ENCODE measurements at places on chromosomes 7 and 10. TPM values are rescaled to one million over a fixed set of nuclear protein-coding genes. Genes with fewer than 3 reads are reported as not detected.

DNA sequence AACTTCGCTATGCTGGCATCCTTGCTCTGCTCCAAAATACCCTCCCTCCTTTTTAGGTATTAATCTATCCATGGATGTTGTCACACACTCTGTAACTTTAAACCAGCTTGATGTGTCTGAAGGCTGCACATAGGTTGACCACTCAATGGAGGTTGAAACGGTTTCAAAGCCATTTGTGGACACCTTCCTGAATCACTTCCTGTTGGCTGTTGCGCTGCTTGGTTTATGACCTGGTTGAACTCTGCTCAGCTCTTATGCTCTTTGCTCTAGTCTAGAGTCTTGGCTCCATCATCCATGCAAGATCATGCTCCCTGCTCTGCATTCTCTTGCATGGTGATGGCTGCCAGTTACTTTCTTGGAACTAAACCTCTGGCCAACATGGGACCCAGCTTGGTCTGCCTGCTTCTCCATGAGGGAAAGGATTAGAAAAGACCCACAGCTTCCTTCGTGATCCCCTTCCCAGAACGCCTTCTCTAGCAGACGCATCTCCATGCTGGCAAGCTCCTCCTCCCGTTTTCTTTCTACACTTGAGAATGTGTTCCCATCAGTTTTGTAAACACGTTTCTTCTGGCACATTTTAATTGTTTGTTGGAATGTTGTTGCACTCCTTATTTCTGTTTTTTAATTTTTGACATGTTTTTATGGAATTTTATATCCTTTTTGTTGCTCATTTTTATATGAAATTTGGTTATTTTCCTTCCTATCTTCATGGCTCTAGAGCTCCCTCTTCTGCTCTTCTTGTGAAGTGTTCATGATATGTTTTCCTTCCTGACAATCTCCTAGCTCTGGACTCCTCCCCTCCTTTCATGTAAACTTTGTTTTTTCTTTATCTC, 149.8 kb downstream of the XPNPEP1 start:
- DNase-seq, result no peak

DNA sequence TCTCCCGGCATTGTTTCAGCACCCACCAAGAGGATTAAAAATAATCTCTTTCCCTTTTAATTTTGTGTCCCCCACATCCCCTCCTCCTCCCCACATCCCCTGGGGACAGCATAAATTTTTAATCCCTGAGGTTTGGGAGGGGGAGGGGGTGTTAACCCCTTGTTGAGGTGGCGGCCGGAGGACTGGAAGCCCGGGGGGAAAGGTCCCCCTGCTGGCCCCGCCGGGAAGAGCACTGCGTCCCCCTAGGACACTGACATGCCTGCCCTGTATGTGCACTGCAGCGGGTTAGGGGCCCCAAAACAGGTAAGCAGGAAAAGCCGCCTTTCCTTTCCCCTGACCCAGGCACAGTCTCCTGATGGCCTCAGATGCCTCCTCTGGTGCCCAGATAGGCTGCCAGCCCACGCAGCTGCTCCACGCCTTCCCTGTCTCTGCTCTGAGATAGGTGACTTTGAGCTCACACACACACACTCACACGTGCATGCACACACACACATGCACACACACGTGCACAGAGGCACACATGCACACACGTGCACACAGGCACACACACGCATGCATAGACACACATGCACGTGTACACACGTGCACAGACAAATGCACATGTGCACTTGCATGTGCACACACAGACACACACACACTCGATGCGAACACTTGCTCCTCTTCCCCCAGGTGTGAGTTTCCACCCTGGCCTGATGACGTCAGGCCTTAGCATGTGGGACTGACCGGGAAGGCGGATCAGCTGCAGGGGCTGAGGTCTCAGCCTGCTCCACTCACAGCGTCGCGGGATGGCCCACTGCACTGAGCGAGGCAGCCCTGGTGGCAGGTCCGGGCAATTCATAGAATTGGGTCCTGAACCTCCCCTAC, 12.3 kb downstream of the CNPY1 start:
- no peak for DNase-seq

- DNase-seq, result no peak
These were observed 90.5 kb downstream of the BUB3 start for GRCh38 chr10:123244747-123245146.

DNA sequence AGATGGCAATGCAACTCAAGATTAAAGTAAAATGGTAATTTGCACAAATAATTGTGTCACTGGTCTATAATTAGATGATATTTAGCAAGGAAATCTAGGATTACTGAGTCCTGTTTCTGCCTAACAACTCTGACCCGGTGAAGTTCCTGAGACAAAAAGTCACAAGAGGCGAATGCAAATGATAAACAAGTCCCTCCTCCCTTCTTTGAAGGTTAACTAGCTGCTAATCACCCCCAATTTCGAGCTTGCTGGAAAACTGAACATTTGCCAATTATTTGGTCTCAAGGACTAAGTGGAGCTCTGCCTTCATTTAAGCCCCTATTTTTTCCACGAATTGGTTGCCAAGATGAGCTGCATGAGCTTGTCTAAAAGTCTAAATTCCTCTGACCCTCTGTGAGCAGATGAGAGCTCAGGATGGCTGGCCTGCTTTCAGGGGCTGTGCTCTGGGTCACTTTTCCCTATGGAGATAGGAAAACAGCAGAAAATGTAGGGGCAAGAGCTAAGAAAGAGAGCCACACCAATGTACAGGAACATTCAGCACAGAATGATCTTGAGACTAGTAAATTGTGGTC, 127.3 kb downstream of the MBL2 start:
- no peak for DNase-seq

GRCh38 chr10:106705681-106706100, 458.8 kb downstream of the SORCS1 start:
- DNase-seq, result peak; percentile 53

DNA sequence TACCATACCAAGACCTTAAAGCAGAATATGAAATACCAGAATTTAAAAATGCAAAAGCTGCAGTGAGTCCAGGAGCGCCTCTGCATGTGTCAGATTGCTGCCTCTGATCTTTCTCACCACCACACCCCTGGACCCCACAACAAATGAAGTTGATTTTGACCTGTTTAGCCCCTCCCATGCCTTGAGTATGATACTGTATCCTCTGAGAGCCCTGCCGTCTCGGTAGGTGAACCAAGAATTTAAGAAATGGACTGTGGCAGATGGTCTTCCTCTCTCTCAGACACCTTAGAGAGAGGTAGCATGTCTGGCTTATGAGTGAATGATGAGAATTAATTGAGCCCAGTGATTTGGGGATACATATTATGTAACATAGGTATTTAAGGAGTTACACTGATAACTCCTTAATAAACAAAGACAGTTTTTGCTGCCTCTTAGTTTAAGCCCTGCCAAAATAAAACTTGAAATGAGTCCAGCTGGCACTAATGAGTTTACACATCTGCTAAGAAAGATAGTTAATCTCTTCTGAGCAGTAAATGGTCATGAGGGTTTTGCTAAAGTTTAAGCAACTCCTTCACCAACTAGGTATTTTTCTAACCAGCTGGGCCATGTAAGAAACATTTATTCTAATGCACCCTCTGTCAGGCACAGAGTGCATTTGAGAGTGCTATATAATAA, 4.5 kb upstream of the TFPI2 start:
- no peak for DNase-seq

DNA sequence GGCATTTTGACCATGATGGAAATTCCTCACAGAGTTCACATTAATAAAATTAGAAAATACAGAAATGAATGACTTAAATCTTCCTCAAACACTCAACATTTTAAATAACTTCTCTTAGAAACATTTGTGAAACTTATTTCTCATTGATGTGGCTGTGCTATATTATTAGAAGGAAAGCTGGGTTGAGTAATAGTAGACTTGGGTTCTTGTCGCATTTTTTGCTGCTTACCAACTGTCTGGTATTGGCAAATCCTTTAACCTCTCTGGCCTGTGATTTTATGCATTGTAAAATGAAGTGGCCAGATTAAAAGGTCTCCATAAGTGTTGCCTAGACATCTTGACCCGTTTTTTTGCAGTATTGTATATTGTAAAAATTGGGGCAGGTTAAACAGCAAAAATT, 66.5 kb downstream of the VPS50 start:
- no peak for DNase-seq

VKORC1L1 gene
- 19.8 TPM for total RNA-seq
